ENCODE measurements at places on chromosomes 16 and 17.

DNA sequence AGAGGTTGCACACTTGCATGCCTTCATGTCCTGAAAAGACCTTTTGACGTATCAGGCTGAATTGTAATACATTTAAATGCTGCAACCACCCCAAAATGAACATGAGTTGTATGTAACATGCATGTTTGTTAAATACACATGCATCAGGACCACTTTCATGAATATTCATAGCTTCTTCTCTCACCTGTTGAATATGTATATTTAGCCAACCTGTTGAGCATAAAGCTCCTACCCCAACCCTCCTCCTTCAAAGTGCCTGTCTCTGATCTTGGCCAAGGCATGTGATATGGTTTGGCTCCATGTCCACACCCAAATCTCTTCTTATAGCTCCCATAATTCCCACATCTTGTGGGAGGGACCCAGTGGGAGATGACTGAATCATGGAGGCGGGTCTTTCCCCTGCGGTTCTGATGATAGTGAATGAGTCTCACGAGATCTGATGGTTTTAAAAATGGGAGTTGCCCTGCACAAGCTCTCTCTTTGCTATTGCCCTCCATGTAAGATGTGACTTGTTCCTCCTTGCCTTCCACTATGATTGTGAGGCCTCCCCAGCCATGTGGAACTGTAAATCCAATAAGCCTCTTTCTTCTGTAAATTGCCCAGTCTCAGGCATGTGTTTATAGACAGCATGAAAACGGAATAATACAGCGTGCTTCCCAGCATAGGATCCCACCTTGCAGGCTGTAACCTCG lies 3.8 kb upstream of the CRYM start:
- no peak overlapping the region for H3K4me3 ChIP-seq
- H3K27ac ChIP-seq, result no peak overlapping the region
- no peaks in the 10 kb centered on the region for H3K4me1 ChIP-seq
- DNase-seq, result no peak

GRCh38 chr16:54585998-54586340 lies 299.4 kb upstream of the IRX3 start:
- peaks cover 2% of the 10 kb centered on the region for H3K4me1 ChIP-seq
- H3K27me3 ChIP-seq, result no peaks in the 10 kb centered on the region

GRCh38 chr17:43846221-43846712 lies 709 bp upstream of the CD300LG start:
- no peak overlapping the region for H3K4me3 ChIP-seq
- DNase-seq, result peak; percentile 82
- H3K4me1 ChIP-seq, result peaks cover 4% of the 10 kb centered on the region
- no peak overlapping the region for H3K27ac ChIP-seq
- H3K27me3 ChIP-seq, result no peaks in the 10 kb centered on the region
- no peaks in the 10 kb centered on the region for H3K36me3 ChIP-seq

- no peak for DNase-seq
- peaks cover 3% of the 10 kb centered on the region for H3K4me1 ChIP-seq
- no peak overlapping the region for H3K4me3 ChIP-seq
- no peaks in the 10 kb centered on the region for H3K36me3 ChIP-seq
Observed at GRCh38 chr16:53743149-53743566, 39.2 kb downstream of the FTO start.

GRCh38 chr16:73883841-73884240 lies 412.8 kb upstream of the PSMD7 start:
- no peak overlapping the region for H3K4me3 ChIP-seq
- H3K4me1 ChIP-seq, result no peaks in the 10 kb centered on the region
- H3K27me3 ChIP-seq, result no peaks in the 10 kb centered on the region
- DNase-seq, result no peak

DNA sequence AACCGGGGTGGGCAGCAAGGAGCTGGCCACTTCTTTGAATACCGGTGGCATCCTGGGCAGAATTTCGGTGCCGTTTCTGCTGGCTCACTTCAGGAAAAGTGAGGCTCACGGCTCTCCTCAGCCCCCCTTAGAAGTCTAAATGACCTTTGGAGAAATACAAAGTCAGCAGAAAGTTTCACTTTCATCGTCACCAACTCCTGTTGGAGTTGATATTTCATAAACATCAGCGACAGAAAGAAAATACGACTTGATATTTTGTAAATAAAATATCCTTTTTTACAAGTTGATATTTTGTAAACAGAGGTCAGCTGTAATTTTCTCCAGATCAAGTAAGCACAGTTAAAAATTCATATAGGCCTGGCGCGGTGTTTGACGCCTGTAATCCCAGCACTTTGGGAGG lies 781 bp downstream of the ZNF75A start:
- no peak overlapping the region for H3K27ac ChIP-seq
- H3K27me3 ChIP-seq, result no peaks in the 10 kb centered on the region
- no peaks in the 10 kb centered on the region for H3K4me1 ChIP-seq
- H3K4me3 ChIP-seq, result peak overlapping the region; percentile 57
- peaks cover 11% of the 10 kb centered on the region for H3K36me3 ChIP-seq

DNA sequence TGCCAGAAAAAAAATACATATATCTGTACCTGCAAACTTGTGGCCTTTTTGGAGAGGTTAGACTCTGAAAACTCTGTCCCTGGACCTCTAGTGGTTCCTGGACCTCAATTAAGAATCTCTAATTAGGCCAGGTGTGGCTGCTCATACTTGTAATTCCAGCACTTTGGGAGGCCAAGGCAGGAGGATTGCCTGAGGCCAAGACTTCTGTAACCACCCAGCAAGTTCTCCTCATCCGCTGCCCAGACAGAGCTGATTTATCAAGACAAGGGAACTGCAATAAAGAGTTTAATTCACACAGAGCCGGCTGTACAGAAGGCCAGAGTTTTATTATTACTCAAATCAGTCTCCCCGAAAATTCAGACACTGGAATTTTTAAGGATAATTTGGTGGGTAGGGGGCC lies 4.2 kb downstream of the ASPA start:
- no peak overlapping the region for H3K4me3 ChIP-seq
- H3K4me1 ChIP-seq, result no peaks in the 10 kb centered on the region

- peaks cover 1% of the 10 kb centered on the region for H3K4me1 ChIP-seq
- H3K36me3 ChIP-seq, result no peaks in the 10 kb centered on the region
- DNase-seq, result peak; percentile 22
- no peak overlapping the region for H3K4me3 ChIP-seq
Observed at GRCh38 chr17:9987779-9988585, 82.9 kb upstream of the RCVRN start.

DNA sequence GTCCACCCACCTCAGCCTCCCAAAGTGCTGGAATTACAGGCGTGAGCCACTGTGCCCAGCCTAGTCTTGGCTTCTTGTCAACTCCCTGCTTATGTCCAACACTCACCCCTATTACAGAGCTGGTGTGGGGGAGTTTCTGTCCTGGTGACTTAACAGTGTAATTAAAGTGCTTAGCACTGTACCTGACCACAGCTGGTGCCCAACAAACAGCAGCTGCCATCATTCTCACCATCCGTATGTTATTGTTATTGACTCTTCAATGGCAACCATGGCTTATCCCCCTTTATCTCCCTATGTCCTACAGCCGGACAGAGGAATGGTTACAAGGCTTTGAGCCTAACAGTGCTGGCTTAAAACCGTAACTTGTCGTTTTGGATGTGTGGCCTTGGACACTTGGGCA lies 17.0 kb upstream of the BRCA1 start:
- no peaks in the 10 kb centered on the region for H3K36me3 ChIP-seq
- no peak overlapping the region for H3K4me3 ChIP-seq
- no peaks in the 10 kb centered on the region for H3K27me3 ChIP-seq
- H3K27ac ChIP-seq, result no peak overlapping the region

DNA sequence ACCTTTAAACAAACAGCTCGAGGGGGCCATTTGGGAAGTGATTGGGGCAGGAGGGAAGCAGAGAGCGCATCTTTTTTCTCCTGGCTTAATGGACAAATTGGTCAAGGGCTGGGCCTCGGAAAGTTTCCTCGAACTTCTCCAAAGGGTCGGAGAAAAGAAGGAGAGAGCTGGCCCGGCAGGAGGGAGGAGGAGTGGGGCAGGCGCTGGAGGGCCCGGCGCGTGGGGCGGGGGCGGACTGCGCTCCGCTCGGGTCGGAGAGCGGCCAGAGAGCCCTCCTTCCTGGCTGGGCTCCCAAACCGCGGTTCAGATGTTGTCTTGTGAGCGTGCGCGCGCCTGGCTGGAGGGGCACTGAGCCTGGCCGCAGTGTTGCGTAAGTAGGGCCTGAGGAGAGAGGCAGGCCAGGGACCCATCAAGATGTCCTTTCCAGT lies 1.2 kb downstream of the MMP2 start:
- no peak for DNase-seq
- no peak overlapping the region for H3K27ac ChIP-seq
- H3K27me3 ChIP-seq, result peaks cover 18% of the 10 kb centered on the region
- H3K4me3 ChIP-seq, result peak overlapping the region; percentile 11
- no peaks in the 10 kb centered on the region for H3K36me3 ChIP-seq

DNA sequence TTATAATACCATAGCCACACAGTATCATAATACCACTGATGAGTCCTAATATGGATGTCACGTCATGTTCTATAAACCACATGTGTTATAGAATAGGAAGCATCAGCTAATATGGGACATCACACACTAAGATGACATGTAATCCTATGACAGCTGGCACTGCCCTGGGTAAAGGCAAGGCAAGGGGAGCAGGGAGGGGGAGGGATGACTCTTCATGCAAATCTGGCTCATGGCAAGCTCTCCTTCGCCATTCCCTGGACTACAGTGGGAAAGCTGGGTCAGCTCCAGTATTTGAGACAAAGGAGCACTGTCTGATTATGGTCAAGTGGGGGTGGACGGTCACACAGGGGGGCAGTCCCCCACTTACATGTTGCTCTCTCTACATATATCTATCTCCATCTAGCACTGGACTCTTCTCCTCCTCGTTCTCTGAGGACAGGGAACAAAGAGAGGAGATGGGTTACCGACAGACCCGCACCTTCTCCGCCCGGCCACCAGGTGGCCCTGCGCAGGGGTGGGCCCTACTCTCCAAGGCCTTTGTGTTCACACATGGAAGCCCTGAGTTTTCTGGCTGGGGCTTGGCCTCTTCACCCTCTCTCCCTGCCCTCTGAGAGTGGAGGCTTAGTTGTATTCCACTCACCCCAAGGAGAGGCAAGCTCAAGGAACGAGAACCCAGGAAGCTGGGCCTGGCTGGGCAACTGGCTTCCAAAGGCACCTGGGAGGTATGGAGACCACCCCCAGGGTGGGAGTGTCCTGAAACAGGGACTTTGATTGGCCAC lies 23.4 kb upstream of the MPO start:
- H3K27ac ChIP-seq, result no peak overlapping the region
- no peaks in the 10 kb centered on the region for H3K36me3 ChIP-seq
- peaks cover 1% of the 10 kb centered on the region for H3K4me1 ChIP-seq
- peak; percentile 52 for DNase-seq
- no peak overlapping the region for H3K4me3 ChIP-seq
- no peaks in the 10 kb centered on the region for H3K27me3 ChIP-seq

GRCh38 chr16:1464196-1464893 lies 10.5 kb downstream of the CLCN7 start:
- no peak overlapping the region for H3K27ac ChIP-seq
- H3K4me1 ChIP-seq, result no peaks in the 10 kb centered on the region
- DNase-seq, result no peak
- H3K36me3 ChIP-seq, result peaks cover 12% of the 10 kb centered on the region
- no peak overlapping the region for H3K4me3 ChIP-seq

DNA sequence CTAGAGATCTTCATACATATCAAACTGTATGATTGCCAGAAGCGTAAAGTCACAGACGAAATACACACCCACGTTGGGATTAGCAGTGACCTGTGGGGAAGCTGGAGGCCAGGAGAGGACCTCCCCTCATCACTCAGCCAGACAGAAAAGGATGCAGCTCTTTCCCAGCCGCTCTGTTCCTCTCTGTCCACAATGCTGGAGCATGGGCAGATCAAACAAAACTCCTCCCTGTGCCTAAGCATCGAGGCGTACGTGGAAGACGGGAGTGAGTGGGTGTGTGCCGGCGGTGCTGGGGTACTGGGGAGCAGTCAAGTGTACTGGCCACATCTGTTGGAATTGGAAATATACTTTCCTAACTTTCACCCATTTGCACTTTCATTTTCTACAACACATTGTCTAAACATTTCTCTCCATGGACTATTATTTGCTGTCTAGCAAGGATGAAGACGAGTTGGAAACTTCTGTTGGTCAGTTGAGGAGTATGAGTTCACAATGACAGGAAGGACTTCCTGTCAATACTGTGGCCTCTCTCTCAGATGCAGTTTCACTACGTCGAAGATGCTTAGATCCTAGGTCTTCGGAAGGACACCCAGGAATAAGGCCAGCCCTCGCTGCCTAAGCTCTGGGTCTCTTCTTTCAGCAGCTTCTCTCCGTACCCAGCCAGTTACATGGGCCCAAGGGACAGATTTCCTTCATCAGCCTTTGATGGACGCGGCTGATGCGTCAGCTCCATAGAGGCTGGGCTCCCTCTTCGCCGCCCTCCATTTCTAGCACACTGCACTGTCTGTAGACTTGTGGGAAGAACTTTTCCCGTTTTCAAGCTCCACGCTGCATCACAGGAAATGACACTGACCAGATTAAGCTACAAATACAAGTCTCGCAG lies 30.6 kb upstream of the ENDOV start:
- H3K27ac ChIP-seq, result no peak overlapping the region
- no peak overlapping the region for H3K4me3 ChIP-seq
- no peaks in the 10 kb centered on the region for H3K27me3 ChIP-seq
- H3K4me1 ChIP-seq, result no peaks in the 10 kb centered on the region
- peaks cover 39% of the 10 kb centered on the region for H3K36me3 ChIP-seq

- no peaks in the 10 kb centered on the region for H3K36me3 ChIP-seq
- no peak for DNase-seq
- no peak overlapping the region for H3K4me3 ChIP-seq
- H3K4me1 ChIP-seq, result no peaks in the 10 kb centered on the region
- no peak overlapping the region for H3K27ac ChIP-seq
Observed at GRCh38 chr17:26818736-26819135, 475.2 kb upstream of the WSB1 start.
